ENCODE measurements at places on chromosomes 1 and 21.
A peak's percentile ranks its signal among the peaks of the same experiment; 100 is the strongest.

DNA sequence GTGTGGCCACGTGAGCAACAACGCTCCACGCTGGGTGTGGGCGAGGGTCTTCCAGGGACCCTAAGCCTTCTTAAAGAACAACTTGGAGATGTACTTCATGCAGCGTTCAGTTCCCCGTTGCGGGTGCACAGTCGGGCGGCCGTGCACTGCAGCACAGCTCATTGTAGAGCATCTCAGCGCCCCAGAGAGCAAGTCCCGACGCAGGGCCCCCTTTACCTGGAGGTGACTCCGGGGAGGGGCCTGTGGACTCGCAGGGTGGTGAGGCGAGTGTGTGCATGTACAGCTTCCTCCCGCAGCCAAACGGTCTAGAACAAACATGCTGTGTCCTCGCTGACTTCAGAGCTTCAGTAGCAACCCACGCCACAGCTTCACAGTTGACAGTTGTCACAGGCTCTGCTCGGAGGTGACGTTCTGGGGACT, 19.5 kb downstream of the RRP1 start:
- no peak for DNase-seq

DNA sequence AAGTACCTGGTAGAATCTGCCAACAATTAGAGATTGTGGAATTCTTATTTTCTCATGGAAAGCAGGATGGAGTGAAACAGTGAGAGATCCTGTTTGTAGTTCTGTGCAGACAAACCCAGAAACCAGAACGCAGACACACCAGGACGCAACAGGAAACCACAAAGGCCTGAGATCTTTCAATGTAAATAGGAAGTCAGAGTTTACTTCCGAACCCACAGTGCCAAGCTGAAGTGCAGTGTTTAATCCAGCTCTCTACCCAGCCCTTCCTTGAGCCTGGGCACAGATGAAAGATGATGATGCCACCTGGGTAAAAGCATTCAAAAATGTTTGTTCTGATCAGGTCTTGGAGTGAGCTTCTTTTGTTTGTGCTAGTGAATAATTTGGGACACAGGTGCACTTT, 244.2 kb upstream of the HOOK1 start:
- peak; percentile 2 for DNase-seq

DNA sequence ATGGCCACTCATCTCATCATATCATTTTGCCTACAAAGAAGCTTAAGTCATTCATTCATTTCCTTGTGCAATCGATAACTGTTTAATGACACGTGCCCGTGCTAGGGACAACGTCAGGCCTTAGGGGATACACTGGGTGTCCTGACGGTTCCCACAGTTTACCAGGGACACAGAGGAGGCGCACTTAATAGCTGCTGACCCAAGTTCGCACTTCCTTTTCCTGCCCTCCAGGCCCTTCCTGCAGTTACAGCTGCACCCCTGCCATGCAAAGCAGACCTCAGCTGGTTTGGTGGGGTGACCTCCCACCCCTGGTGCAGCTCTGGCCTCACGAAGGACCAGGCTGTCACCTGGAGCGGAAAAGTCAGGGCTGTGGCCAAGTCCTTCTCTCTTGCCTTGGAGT, 4.2 kb downstream of the SPATA21 start:
- no peak for DNase-seq

GRCh38 chr1:186304982-186305949, 69.8 kb downstream of the TPR start:
- DNase-seq, result no peak

GRCh38 chr21:44067011-44067839, 40.0 kb upstream of the PWP2 start:
- DNase-seq, result no peak

- no peak for DNase-seq
These were observed 72.4 kb upstream of the BCAR3 start for GRCh38 chr1:93753791-93754763.

DNA sequence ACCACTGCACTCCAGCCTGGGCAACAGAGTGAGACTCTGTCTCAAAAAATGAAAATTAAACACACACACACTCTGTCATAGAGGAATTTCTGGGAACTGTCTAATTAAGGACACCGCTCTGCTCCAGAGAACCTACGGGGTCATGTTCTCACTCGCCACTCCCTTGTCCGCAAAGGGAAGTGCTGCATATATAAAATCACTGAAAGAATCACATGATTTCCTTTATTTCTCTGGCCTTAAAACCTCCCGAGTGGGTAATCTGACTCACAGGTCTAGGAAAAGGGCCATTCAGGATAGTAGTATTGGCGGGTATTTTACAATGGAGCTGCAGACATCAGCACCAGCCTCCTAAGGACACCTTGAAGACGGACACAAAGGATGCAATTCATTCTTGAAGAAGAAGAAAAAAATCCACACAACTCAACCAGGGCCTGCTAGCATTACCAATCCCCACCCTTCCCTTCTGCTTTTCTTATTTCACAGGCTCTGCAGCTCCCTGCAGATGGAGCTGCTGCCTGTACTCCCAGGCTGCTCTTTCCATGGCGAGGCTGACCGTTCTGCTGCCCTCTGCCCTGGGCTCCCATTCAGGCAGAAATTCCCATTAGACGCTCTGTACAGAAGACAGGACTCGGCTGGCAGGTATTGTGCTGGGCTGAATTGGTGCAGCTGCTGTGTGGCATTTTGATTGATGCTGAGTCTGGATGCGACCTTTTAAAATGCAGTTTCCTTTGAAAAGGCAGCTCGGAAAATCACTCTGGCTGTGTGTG, 53.3 kb upstream of the FAM89A start:
- no peak for DNase-seq

DNA sequence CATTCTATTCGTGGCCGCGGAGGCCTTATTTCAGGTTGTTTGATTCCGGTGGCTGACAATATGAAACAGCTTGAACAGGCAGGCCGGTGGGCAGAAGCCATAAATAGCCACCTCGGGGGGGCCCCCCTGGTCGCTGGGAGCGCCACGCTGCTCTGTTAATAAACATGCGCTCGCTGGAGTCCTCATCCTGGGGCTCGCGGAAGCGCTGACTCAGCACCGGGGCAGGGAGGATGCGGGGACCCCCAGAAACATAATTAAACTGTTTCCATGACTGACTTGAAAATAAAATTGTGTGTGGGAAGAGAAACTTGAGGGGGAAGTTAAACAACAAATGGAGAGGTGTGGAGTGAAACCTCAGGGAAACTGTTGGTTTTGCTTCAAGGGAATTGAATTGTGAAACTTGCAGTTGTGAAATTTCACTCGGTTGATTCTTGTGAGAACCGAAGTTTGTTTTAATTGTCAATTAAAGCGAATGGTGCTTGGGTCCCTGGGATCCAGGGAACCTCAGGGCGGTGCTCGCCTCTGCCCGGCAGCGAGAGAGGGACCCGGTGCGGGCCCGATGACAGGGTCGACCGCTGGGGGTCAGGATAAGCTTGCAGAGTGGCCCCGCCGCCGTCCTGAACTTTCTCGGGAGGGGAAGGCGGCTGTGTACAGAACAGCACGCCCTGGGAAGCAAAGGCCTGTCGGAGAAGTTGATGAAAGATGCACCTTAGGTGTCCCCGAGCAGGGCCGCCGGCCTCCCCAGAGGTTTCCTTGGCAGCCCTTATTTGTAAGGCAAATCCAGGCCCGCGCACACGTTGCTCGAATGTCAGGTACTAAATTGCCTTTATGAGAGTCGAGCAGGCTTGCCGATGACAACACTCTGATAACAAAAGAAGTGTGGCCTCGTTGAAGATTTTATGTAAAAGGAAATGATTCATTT, 176.9 kb upstream of the LMO4 start:
- peak; percentile 30 for DNase-seq

DNA sequence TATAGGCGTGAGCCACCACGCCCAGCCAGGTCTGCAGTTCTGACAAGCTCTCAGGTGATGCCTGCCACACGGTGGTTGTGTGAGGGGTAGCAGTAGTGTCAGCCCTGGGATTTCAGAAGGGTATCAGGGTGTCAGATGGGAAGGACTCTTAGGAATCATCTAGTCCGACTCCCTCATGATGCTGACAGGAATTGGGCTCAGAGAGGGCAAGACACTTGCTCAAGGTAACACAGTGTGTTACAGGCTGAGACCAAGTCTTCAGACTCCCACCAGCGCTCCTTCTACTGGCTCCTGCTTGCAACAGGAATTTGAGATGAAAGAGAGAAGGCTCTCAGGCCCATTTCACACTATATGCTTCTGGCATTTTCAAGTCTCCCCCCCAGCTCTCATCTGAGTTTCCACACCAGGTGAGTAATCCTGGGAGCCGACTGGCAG, 6.9 kb downstream of the HTR1D start:
- DNase-seq, result no peak

DNA sequence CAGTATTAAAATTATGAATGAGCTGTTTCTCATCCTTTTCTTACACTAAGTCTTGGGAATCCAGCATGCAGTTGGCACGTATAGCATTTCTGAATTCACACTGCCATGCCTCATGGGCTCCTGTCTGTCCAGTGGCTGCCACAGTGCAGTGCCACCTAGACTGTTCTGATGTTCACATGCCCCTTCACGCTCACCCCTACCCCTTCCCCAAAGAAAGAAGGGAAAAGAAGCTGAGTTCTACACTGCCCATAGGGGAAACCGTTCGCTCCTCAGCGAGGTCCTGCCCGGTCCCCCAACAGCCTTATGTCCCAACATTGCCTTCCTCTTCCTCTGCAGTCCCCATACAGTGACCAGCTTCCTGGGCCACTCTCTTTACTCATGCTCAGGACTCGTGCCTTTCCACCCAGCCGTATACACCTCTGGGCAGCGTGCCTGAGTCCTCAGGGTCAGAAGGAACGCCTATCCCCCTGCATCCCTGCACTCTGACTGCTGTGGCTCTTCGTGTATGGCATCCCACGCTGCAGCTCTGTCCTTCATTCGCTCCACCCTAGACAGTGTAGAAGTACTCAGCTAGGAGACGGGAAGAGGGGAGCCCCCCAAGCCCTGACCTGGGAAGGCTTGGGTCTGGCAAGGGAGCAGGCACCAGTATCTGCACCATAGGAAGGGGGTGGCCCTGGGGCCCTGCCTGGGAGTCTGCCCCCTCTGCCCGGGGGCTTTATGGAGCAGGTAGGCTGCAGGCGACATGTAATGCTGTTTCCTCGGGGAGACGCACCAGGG, 24.1 kb upstream of the ARF1 start:
- DNase-seq, result no peak

DNA sequence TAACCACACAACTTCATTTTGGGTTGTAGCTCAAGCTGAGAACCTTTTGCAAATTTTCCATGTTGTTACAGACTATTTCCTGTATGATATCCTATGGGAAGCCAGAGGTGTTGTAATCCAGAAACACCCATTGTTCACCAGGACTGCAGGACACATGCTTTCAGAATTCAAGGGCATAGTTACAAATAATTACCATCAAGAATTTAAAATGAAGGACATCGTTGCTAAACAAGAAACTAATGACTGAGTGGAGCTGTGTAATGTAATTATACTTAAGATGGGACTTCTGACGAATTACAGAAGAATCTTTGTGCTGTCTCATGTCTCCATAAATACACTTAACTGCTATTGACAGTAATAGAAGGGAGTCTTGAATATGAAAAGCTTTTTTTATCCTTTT, 47.6 kb upstream of the HOOK1 start:
- no peak for DNase-seq

DNA sequence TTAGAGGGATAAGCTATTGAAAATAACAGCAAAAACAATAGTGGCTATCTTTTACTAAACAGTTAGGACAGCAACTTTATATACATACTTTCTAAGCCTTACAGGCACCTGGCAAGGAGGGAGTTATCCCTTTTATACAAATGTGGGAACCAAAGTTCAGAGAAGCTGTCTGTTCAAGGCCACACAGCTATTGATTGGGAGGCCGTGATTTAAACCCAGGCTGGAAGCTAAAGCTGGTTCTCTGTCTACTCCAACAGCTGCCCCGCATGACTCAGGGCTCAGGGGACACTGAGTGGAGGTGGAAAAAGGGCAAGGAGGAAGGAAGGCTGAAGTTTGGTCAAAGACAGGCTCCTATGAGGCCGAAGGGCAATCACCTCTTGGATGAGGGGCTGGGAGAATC, 26.7 kb downstream of the KCNA2 start:
- no peak for DNase-seq

DNA sequence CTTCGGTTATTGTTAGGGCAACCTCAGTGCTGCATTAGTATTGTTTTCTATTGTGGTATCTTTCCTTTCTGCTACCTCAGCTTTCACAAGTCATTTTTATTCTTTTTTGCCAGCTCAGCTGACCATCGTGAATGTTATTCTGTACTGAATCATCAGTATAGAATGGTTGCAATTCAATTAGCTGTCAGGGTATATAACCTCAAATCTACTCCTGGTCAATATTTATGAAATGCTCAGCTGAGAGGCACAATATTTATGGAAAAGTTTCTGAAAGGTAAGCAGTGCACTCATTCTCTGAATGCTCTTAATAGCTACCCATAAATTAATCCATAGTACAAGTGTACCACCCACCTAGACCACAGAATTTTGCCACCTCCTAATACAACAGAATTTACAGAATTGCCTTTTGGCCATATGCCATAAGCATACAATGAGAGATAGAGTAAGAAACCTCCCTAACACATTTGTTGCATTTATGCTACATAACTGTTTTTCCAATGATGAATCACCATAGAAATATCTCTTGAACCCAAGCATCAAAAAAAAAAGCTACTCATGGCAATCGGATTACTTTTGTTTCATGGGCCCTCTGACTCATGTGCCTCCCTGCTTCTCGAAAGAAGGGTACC, 732.6 kb upstream of the CHRM3 start:
- no peak for DNase-seq

DNA sequence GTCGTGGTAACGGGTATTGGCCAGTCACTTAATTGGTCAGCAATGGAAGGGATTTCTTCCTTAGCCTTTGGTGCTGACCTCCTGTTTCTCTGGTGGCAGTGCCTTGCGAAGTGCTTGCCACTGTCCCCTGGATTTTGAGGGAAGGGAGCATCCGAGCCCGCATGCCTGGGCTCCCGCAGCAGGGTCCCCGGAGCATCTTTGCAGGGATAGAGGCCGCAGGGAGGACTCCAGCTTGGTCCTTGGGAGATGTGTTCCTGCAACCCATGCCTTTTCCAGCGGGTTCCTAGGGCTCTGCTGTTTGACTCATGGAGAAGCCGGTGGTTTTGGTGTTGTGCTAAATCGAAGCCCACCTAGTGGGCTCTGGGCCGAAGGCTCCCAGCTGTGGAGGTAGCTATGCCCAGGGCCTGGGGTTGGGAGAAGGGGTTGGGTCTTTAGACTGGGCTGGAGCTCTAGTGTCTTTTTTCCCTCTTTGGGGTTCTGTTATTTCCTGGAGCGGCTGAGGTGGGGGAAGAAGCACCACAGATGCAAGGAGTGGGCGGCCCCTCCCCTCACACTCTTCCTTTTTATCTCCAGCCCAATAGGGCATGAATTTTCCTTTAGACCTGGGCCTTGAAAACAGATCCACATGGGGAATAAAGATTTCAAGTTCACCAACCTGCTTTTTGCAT, 39.0 kb downstream of the PIK3CD start:
- no peak for DNase-seq

- DNase-seq, result no peak
These were observed 9.8 kb downstream of the PAX7 start for GRCh38 chr1:18640228-18641004.

Measured in stimulated activated CD4-positive, alpha-beta T cell treated with anti-CD3 and anti-CD28 coated beads, Interleukin-2, amount 100 ng/mL, for 24 hours (primary cell).